Ovary (tissue), 10 donors: ENCODE measurements at places on chromosomes 5 and 9. TPM values are rescaled to one million over a fixed set of nuclear protein-coding genes. Genes with fewer than 3 reads are reported as not detected.

GRCh38 chr9:27041746-27042145 is 36.3 kb upstream of the LRRC19 start:
- no peak overlapping the region for H3K4me3 ChIP-seq
- H3K4me1 ChIP-seq, result no peaks in the 10 kb centered on the region
- no peak overlapping the region for H3K27ac ChIP-seq
- DNase-seq, result no peak

GRCh38 chr9:4592886-4593285 is 69.2 kb upstream of the PLPP6 start:
- no peaks in the 10 kb centered on the region for H3K4me1 ChIP-seq
- no peak overlapping the region for H3K4me3 ChIP-seq
- no peak overlapping the region for H3K27ac ChIP-seq
- no peaks in the 10 kb centered on the region for H3K27me3 ChIP-seq
- no peak for DNase-seq

DNA sequence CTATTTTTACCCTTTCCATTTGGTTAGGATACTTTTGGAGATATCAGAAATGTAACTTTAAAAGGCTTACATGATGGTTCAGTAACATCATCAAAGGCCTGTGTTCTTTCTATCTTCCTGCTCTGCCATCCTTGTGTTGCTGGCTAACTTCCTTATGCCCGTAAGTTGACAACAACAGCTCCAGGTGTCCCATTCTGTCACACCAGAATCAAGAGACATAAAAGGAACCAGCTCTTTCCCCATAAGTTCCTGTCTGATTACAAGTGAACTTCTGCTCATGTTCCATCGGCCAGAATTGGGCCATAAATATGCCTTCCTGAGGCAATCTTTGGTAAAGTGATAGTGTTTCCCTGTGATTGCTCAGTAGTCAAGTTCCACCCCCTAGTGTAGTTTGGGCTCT is 92.4 kb downstream of the FAM170A start:
- no peak for DNase-seq
- no peak overlapping the region for H3K4me3 ChIP-seq
- H3K36me3 ChIP-seq, result no peaks in the 10 kb centered on the region
- H3K27ac ChIP-seq, result no peak overlapping the region
- no peaks in the 10 kb centered on the region for H3K27me3 ChIP-seq

DNA sequence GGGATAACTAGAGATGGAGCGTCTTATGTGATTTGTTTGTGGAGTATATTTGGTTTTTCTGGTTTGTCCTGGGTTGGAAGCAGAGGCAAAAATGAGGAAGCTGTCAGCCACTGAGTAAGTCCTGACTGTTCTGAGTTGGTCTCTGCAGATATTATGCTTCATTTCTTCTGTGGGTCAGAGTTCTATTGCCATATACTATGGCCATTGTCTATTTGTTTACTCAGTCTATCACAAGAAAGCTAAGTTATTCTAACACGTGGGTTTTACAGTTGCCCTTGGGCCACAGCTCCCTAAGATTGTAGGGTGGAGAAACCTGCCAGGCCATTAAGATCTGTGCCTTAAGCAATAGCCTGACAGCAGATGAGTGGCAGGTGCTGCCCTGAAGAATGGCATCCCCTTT is 3.0 kb upstream of the CTSV start:
- no peak overlapping the region for H3K27ac ChIP-seq
- peaks cover 5% of the 10 kb centered on the region for H3K4me1 ChIP-seq
- no peak for DNase-seq
- H3K36me3 ChIP-seq, result no peaks in the 10 kb centered on the region
- no peak overlapping the region for H3K4me3 ChIP-seq

DNA sequence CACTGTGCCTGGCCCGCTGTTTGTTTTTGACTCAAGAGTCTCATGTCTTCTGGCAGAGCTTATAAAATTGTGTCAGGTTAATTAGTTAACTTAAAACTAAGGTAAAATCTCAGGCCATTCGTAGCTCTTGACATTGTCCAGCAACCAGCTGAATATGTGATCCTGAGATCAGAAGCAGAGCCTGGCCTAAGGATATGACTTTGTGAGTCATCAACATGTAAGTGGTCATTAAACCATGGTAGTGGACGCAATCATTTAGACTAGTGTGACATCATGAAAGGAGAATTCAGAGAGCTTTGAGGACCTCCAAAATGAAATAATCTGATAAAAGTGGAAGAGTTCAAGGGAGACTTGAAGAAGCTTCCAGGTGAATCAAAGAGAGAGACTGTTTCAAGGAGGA is 23.3 kb downstream of the SPZ1 start:
- H3K27ac ChIP-seq, result no peak overlapping the region
- H3K4me3 ChIP-seq, result no peak overlapping the region

DNA sequence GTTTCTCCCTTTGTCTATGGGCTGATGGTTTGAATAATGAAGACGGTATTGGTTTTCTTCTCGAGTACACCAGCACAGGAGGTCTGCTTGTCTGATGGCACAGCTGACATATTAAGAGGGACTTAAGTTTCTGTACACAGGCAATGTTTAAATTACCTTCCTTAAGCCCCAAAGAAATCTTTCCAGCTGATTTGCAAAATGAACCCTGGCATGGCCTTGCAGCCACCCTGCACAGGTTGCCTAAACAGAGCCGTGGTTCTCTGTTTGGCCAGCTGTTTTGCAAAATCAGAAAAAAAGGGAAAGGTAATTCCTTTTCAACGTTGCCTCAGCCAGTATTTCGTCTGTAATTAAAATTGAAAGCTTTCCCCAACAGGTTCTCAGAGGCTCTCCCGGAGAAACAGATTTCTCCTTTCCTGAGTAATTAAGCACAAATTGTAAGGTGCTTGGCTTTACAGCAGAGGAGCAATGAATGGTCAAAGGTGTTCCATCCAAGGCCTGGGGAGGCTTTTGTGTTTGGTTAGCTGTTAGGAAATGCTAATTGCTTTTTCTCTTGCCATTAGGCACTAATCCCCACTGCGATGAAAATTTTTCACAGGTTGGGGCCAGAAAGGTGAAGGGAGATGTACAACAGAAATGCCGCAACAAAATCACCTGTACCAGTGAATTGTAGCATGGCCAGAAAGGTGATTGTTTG is 138.9 kb downstream of the RASEF start:
- DNase-seq, result no peak
- no peak overlapping the region for H3K27ac ChIP-seq
- H3K27me3 ChIP-seq, result no peaks in the 10 kb centered on the region
- no peak overlapping the region for H3K4me3 ChIP-seq

DNA sequence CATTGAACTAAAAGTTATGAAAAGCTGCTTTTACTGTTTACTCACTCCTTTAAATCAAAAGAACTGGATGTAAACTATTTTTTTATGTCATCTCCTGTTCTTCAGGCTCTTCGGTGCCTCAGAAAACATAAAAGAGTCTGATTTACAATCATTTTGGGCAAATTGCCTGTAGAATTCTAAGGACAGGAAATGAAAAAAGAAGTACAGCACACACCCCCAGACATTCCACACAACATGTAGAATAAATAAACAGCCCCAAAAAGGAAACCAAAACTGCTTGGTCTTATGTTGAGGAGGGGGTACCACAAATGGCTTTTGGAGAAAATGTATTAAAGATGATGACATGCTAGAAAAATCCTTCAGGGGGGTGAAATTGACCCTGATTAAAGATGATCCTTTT is 57.2 kb downstream of the ITGA1 start:
- no peak overlapping the region for H3K4me3 ChIP-seq
- H3K27ac ChIP-seq, result no peak overlapping the region
- H3K36me3 ChIP-seq, result no peaks in the 10 kb centered on the region
- no peak for DNase-seq
- peaks cover 3% of the 10 kb centered on the region for H3K4me1 ChIP-seq

Gene ADAMTS16
- 9.6 TPM for total RNA-seq

Gene OSMR
- total RNA-seq, result 48.9 TPM
